ENCODE measurements at places on chromosomes 5 and 9. TPM values are rescaled to one million over a fixed set of nuclear protein-coding genes. Genes with fewer than 3 reads are reported as not detected.

DNA sequence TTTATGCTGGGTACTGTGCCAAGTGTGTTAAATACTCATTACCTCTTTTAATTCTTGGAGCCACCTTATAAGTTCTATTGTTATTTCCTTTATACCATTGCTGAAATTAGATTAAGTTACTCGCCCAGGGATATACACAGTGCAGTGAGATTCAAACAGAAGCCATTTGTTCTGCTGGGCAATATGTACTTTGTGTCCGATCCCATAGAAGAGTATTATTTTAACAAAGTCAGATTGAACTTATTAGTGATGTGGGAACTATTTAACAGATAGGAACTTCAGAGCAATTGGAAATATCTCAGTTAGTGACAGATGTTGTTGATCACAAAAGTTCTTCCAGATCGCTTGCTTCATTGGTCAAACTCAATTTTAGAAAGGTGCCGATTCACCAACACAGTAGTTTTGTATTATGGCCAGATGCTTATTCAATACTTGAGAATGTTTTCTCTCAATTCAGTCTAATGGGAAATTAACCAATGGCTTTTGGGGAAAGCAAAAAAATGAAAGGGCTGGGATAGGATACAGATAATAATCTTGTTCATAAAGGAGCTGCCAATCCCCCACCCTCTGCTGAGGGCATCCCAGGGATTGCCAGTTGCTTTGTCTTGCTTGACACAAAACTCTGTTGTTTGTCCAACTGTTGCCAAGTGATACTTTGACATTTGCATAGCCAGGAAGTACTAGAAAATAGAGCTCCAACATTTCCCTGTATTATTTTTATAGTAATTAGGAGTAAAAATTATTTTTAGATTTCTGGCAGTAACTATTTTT is 94.8 kb upstream of the SEMA6A start:
- no peak for DNase-seq
- no peaks in the 10 kb centered on the region for H3K27me3 ChIP-seq
- H3K4me1 ChIP-seq: no peaks in the 10 kb centered on the region
- H3K4me3 ChIP-seq: no peak overlapping the region
- no peak overlapping the region for H3K27ac ChIP-seq

DNA sequence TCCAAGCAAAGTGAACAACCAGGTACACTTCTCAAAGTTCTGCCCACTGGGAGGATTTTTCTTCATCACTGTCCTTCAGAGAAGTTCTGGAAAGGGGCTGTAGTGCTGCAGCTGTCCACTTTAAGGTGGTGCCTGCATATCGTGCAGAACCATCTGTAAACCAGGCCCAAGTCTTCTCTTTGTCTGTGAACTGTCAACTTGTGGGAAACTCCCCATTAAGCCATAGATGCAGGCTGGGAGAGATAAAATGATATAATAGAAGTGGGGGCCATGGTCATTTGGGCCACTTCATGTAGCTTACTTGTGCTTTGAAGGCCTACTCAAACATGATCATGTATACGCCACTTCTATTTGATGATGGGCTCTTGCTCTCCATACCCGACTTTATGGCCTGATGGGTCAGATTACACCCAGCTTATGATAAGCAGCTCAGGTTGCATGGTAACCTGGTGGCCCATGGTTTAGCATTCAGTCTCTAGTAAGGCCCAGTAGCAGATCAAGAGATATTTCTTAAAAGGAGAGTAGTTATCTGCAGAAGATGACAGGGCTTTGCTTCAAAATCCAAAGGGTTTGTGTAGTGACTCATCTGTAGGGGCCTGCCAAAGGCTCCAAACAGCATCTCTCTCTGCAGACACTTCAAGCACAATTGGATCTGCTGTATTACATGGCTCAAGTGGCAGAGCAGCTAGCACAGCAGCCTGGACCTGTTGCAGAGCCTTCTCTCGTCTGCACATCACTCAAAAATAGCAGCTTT is 15.7 kb upstream of the BTF3 start:
- no peak overlapping the region for H3K4me3 ChIP-seq
- no peak overlapping the region for H3K27ac ChIP-seq
- DNase-seq: no peak
- H3K36me3 ChIP-seq: no peaks in the 10 kb centered on the region
- H3K4me1 ChIP-seq: no peaks in the 10 kb centered on the region

DNA sequence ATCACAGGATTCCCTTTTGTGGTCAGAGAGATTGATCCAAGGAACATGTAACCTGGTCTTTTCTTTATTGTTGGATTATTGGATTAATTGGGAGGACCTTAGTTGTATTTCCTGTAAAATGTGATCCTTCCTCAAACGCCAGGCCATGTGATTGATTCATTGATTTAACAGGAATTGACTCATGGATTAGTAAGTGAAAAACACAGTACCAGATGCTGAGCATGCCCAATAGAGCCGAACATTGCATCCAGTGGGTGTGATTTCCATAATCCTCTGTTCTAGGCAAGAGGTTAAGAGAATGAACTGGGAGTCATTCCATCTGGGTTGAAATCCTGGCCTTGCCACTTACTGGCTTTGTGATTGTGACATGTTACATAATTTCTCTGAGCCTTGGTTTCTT is 522.3 kb downstream of the MAT2B start:
- no peak overlapping the region for H3K27ac ChIP-seq
- H3K4me3 ChIP-seq: no peak overlapping the region
- DNase-seq: no peak
- no peaks in the 10 kb centered on the region for H3K4me1 ChIP-seq
- H3K36me3 ChIP-seq: no peaks in the 10 kb centered on the region
- no peaks in the 10 kb centered on the region for H3K27me3 ChIP-seq

GRCh38 chr9:82436475-82436874 is 447.9 kb downstream of the SPATA31D1 start:
- no peak overlapping the region for H3K27ac ChIP-seq
- no peaks in the 10 kb centered on the region for H3K36me3 ChIP-seq
- no peaks in the 10 kb centered on the region for H3K27me3 ChIP-seq
- no peaks in the 10 kb centered on the region for H3K4me1 ChIP-seq

- DNase-seq: no peak
- H3K4me1 ChIP-seq: no peaks in the 10 kb centered on the region
- no peaks in the 10 kb centered on the region for H3K36me3 ChIP-seq
Observed at GRCh38 chr5:38764937-38765391, 80.8 kb upstream of the OSMR start.

GRCh38 chr5:161299053-161299452 is 247.5 kb downstream of the GABRB2 start:
- no peak overlapping the region for H3K27ac ChIP-seq
- no peaks in the 10 kb centered on the region for H3K4me1 ChIP-seq
- no peaks in the 10 kb centered on the region for H3K27me3 ChIP-seq
- DNase-seq: no peak

DNA sequence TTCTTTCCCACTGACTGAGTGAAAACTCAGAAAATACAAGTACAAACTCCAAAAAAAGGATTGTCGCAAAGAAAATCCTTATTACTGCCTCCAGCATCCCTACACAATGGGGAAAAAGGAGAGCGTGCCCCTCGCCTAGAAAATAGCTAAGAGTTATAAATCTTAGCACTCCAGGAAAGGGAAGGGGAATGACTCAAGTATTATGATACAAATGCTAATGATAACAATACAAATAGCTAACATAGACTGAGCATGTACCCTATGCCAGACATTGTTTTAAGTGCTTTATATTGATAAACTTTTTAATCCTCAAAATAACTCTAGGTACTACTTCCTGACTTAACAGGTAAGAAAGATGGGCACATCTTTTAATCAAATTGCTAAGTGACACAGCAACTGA is 70.8 kb upstream of the VCAN start:
- no peak for DNase-seq
- no peak overlapping the region for H3K4me3 ChIP-seq
- H3K27me3 ChIP-seq: no peaks in the 10 kb centered on the region
- H3K27ac ChIP-seq: peak overlapping the region; percentile 26
- no peaks in the 10 kb centered on the region for H3K4me1 ChIP-seq

DNA sequence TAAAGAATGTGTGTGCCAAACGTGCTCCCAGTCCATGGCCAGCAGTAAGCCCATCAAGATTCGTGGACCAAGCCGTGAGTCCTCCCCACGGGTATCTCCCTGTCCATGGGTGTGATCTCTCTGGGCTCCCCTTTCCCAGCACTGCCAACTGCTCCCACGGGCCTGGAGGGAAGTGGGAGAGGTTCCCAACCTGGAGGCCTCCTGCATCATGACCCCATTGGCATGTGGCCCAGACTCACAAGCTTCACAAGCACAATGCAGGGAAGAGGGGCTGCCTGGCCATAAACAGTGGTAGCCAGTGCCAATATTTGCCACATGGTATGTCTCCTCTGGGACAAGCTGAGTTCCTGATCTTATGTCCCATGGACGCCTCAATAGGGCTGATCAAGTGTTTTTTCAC is 59.1 kb downstream of the ABLIM3 start:
- H3K27ac ChIP-seq: no peak overlapping the region
- no peaks in the 10 kb centered on the region for H3K36me3 ChIP-seq
- DNase-seq: no peak
- no peak overlapping the region for H3K4me3 ChIP-seq

- no peak for DNase-seq
- H3K27ac ChIP-seq: peak overlapping the region; percentile 91
- peak overlapping the region; percentile 63 for H3K4me3 ChIP-seq
Observed at GRCh38 chr5:88879724-88880123, 3.3 kb downstream of the MEF2C start.

DNA sequence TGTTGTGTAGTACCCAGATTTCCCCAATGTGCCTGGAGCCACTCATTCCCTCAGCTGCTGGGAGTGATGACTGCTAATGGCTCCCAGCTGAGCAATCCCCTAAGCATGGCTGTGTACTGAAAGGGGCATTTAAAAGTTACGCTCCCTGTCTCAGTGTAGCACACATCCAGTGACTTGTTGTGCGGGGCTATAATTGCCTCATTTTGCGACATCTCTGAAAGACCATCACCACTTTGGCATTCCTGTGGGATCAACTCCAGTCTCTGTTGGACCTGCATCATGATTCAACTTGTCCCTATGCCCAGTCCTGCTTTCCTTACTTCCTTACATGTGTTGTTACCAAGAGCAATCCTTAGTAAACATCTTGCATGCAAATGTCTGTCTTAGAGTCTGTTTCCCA is 201.2 kb upstream of the MPDZ start:
- H3K4me3 ChIP-seq: no peak overlapping the region
- no peak overlapping the region for H3K27ac ChIP-seq
- H3K4me1 ChIP-seq: no peaks in the 10 kb centered on the region
- no peaks in the 10 kb centered on the region for H3K36me3 ChIP-seq
- DNase-seq: no peak

DNA sequence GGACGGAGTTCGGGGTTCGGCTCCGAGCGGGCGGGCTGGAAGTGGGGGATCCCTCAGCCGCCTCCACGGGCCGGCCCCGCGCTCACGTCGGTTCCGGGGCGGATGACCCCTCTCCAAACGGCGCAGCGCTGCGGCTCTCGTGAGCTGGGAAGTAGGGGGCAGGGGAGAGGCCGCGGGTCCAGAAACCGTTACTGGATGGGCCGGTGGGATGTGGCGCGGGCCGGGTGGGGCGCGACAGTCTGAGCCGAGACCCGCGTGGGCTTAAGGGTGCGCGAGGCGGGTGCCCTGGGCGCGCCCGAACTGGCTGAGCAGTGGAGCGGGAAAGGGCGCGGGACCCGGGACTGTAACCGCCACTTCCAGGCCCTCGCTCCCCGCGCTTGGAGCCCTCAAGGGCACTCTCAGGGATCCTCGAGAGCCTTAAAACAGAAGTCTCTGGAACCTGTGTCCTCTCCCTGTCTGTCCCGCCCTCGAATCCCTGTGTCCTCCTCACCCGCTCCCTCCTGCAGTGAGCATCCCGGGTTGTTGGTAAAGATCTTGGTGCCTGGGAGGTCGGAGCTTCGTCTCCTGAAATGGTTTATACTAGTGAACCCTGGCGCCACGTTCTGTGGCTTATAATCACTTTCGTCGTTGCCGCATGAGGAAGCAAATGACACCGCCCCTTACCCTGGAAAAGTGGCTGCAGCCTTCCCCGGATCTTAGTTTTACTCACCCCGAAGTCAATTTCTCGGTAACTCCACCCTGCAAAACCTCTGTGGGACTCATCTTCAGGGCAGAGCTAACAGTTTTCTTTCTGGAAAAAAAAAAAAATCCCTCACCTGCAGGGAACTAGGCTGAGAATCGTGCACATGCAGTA is 571 bp upstream of the MARCHF11 start:
- H3K4me1 ChIP-seq: no peaks in the 10 kb centered on the region
- no peak for DNase-seq
- H3K36me3 ChIP-seq: no peaks in the 10 kb centered on the region
- peaks cover 28% of the 10 kb centered on the region for H3K27me3 ChIP-seq
- no peak overlapping the region for H3K4me3 ChIP-seq

DNA sequence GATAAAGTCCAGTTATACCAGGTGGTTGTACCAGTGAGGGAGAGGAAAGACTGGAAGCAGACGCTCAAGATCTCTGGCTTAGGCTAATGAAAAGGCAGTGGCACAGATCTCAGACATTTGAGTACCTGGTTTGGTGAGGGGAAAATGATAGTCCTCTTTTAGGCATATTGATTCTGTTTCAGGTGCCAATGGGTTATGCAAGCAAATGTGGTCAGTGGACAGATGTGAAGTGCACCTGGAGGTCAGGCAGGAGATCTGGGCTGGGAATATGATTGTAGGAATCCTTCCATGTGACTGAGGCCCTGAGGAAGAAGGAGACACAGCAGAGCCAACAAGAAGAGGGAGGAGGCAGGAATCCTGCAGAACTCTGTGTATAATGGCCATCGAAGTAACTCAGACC is 63.7 kb upstream of the SMARCA2 start:
- no peaks in the 10 kb centered on the region for H3K36me3 ChIP-seq
- DNase-seq: no peak
- H3K27ac ChIP-seq: no peak overlapping the region
- H3K4me1 ChIP-seq: no peaks in the 10 kb centered on the region
- no peaks in the 10 kb centered on the region for H3K27me3 ChIP-seq
- no peak overlapping the region for H3K4me3 ChIP-seq

DNA sequence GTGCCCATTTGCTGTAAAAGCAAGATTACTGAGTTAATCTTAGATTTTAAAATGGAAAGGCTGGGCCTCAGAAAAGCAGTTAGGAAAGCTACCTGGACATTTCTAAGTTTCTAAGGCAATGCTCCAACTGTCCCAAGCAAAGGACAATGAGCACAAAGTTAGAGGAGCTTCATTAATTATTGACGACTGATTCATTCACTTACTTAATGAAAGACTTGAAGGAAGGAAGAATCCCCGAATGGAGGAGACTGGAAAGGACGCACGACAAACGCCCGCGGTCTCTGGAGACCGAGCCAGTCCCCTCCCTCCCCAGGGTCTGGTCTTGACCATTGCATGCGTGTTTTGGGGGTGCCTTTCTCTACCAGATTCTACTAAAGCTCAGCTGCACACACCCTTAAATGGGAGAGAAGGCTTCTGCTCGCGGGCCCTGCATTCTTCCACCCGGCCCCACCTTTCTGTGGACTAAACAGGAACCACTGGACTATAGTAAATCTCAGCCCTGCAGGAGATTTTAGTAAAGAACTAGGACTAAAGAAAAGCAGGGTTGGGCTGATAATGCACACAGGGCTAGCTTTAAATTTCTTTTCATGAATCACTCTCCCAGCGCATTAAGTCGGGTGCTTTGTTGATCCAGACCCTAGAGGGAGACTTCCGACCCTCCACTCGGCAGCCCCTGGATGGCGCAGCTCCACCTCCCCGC is 44.8 kb downstream of the CTSL start:
- H3K4me3 ChIP-seq: no peak overlapping the region
- no peaks in the 10 kb centered on the region for H3K36me3 ChIP-seq
- H3K27ac ChIP-seq: no peak overlapping the region
- H3K4me1 ChIP-seq: no peaks in the 10 kb centered on the region

PRRT1B gene
- total RNA-seq: 3.6 TPM
